ENCODE measurements at places on chromosomes 12 and 14.

DNA sequence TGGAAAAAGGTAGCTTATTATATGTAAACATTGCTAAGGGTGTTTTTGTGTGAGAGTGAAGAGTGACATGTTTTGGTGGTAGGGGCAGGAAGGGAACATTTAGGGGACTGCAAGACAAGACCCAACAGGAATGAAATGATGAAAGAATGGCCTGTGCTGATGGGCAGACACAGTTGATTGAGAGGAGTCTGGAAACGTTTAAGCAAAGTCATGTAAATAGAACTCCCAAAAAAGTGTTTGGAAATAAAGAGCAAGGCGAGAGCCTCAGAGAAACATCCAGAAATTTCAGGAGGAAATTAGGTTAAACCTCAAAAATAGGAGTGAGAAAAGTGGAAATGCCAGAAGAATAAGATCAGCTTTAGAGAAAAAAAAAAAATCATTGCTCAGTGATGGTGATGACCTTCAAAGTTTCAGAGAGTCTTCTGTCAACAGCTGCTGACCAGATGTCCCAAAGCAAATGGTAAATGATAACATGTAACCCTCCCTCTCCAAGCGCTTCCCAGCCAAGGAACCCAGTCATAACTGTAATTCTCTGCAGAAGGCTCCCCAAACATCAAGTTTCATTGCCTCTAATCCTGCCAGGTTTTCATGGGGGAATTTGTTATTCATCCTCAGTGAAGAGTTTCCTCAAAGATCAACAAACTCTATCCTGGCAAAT lies 223.2 kb upstream of the FAR2 start:
- peak; percentile 88 for DNase-seq

DNA sequence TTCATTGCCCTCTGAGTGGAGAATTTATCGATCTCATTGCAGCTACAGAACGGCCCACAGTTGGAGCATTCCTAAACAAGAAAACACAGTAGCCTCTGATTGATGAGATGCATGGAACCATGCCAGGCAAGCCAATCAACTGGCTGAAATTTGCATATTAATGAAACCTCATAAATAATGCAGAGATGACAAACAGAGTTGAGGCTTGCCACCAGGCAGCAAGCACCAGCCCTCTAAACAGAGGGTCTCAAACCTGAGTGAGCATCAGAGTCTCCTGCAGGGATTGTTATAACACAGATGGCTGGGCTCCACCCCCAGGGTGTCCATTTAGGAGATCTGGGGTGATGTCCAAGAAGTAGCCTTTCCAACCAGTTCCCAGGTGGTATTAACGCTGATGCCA lies 60.9 kb upstream of the CMKLR1 start:
- no peak for DNase-seq

DNA sequence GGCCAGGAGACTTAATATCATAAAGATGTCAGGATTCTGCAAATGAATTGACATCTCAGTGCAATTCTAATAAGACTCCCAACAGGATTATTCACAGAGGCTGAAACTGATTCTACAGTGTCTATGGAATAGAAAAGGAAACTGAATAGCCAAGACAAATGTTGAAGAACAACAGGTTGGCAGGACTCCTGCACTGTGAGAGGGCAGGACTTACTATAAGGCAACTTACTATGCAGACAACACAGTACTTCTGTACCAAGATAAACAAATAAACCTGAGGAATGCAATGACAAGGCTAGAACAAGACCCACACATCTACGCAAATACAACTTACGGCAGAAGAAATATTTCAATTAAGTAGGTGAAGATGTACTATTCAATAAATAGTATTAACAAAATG lies 132.2 kb upstream of the FKBP4 start:
- no peak for DNase-seq

DNA sequence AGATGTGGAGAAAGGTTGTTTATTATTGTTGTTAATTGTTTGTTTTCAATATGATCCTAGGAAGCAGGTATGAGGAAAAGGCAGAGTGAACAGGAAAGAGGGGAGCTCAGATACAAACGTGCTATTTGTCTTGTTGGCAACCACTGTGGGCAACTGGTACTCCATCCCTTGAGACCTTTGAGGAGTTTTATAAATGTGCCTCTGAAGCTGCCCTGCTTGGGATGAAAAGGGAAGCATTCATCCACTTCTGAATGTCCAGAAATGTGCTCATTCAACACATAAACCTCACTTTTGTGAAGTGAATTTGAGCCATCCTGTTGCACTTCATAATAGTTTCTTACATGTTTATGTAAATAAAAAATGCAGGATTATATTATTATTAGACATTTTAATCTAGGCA lies 164.3 kb upstream of the PDZRN4 start:
- DNase-seq, result no peak

- peak; percentile 64 for DNase-seq
Observed at GRCh38 chr14:64681796-64682710, 22.2 kb upstream of the PLEKHG3 start.

GRCh38 chr14:25501749-25502148 lies 451.8 kb upstream of the STXBP6 start:
- no peak for DNase-seq

All from fibroblast of villous mesenchyme (primary cell).